Cardiac septum (tissue), 1 donor: ENCODE measurements at places on chromosomes 16 and 17. TPM values are rescaled to one million over a fixed set of nuclear protein-coding genes. Genes with fewer than 3 reads are reported as not detected.

- DNase-seq, result no peak
These were observed 1144.4 kb upstream of the GOT2 start for GRCh38 chr16:59878479-59878878.

GRCh38 chr16:58970775-58971174, 236.7 kb upstream of the GOT2 start:
- no peak for DNase-seq

GRCh38 chr17:77140166-77140877, 447 bp upstream of the SEC14L1 start:
- peak; percentile 100 for DNase-seq

DNA sequence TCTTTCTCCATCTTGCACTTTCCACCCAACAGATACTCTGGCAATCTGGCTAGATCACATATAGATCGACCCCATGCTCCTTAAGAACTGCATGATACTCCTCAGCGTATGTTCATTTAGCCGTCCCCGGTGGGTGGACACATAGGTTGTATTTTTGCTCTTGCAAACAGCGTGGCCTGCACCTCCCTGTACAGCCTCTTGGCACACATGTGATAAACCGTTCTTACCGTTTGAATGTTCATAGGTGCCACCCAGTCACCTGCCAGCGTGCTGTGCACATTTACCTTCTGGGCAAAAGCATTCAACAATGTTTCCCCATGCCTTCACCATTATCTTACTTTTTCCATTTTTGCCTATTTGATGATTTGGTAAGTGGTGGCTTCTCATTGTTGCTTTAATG, 6.2 kb downstream of the TNP2 start:
- DNase-seq, result no peak

- DNase-seq, result no peak
These were observed 8.9 kb downstream of the CPPED1 start for GRCh38 chr16:12794486-12795387.

GRCh38 chr16:57556941-57557541, 14.6 kb downstream of the ADGRG5 start:
- peak; percentile 55 for DNase-seq

- no peak for DNase-seq
These were observed 572.2 kb upstream of the SOX9 start for GRCh38 chr17:71548540-71549190.

DNA sequence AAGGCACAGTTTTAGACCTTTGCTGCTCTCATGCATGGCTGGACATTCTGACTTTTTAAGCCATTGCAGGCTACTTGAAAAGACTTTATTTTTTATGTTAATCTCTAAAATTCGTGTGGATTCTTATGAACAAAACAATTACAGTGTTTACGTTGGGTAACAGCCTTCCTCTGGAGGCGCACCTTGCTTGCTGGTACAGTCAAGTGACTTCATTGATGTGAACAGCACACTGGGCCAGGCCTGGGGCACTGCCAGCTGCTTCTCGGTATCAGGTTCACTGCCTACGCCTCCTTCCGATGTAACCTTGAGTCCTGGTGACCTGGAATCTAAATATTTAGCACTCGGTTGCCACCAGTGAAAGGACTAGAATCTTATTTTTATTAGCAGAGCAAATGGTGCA, 27.8 kb downstream of the MARCHF10 start:
- DNase-seq, result no peak

GRCh38 chr17:77696151-77696720, 262.3 kb upstream of the TNRC6C start:
- peak; percentile 59 for DNase-seq

DNA sequence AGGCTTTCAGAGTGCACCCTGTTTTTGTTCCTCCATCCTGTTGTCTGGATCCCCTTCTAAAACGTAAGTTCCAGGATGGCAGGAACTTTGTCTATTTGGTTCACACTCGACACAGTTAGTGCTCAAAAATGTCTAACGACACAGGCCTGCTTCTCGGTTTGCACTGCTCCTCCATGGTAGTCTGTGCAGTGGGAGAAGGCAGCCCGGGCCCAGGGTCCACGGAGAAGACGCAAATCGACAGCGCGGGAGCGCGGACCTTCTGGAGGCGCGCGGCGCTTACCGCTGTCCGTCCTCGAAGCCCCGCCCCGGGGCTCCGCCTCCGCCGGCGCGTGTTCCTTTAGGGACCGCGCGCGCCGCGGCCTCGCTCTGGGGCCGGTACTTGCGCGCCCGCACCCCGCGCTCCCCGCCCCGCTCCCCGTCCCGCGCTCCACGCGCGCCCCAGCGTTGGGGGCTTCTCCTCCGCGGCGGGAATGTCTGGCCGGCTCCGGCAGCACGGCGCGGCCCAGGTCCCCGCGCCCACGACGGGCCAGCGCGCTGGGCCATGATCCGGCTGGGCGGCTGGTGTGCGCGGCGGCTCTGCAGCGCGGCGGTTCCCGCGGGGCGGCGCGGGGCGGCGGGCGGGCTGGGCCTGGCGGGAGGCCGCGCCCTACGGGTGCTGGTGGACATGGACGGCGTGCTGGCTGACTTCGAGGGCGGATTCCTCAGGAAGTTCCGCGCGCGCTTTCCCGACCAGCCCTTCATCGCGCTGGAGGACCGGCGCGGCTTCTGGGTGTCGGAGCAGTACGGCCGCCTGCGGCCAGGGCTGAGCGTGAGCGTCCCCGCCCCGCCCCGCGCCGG, at the start of gene NT5M:
TSS of gene NT5M (plus strand) at position 364 of the 837 bp plus-strand sequence. CDS start at position 542, 178 bp downstream.
- DNase-seq, result peak; percentile 91

DNA sequence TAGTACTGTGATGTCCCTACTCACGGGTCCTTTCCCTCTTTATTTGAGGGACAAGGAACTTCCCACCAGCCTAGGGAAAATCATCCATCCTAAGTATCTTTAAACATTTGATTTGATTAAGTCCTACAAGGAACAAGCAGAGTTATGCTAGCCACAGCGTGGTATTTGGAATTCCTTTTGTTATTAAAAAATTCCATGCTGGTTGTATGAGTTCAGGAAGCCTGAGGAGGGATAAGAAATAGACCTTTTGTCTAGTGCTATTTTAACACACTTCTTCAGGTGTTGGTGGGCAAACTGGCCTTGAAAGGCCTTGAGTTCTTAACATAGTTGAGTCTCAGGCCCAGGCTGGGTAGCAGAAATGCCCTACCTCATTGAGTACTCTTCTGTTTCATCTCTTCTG, 105.4 kb upstream of the TBX2 start:
- DNase-seq, result no peak

DNA sequence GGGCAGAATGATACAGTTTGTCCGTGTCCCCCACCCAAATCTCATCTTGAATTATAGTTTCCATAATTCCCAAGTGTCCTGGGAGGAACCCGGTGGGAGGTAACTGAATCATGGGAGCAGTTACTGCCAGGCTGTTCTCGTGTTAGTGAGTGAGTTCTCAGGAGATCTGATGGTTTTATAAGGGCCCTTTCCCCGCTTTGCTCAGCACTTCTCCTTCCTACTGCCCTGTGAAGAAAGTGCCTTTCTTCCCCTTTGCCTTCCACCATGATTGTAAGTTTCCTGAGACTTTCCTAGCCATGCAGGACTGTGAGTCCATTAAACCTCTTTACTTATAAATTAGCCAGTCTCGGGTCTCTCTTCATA, 28.9 kb upstream of the SEC14L1 start:
- DNase-seq, result no peak

DNA sequence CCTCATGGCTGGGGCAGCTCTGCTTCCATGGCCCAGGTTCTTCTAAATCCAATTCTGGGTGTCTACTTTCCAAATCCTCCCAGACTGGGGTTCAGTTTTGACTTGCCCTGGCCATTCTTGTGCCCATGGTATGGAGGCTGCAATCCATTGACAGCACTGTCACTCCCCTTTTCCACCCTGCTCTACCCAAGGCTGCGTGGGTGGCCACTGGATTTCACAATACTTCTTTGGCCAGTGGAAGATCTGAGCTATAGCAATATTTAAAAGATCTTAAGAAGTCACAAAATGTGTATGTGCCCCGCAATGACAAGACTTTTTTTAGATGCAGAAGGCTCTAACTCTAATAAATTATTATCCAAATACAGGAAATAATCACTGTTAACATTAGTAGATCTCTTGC, 329.4 kb upstream of the CCL2 start:
- DNase-seq, result no peak

GRCh38 chr16:53913099-53913870, 209.3 kb downstream of the FTO start:
- DNase-seq, result no peak

DNA sequence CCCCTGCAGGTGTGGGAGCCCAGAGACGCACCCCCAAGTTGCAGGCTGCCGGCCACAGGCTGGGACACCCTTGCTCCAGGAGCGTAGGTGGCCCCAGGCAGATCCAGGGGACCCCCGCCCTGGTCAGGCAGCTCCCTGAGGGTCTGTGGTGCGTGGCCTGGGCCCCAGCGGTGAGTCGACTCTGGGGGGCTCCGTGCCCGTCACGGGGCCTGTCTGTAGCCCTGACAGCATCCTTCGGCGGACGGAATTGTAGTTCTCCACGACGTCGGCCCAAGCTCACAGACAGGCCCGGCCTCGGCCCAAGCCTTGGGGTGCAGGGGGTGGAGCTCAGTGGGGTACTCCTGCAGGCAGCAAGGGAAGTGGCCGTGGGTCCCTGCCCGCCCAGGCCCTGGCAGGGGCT, 82.9 kb downstream of the LMF1 start:
- no peak for DNase-seq

DNA sequence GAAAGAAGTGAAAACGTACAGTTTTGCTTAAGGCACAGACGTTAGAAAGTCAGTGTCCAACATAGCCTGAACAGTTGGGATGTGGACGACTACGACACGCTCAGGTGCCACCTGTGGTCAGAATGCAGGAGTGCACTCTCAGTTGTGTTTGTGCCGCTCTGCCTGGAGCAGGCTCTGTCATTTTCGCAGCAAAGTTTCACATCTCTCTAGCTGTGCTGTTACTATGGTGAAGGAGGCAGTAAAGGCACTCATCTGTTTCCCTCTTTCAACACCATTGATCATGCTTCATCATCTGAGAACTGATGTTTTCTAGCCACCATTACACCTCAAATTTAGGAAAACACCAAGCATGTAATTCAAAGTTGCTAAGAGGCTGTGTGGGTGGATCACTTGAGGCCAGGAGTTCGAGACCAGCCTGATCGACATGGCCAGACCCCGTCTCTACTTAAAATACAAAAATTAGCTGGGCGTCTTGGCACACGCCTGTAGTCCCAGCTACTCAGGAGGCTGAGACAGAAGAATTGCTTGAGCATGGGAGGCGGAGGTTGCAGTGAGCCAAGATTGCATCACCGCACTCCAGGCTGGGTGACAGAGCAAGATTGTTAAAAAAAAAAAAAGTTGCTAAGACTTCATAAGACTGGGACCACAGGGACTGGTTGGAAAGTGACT, 44.9 kb upstream of the DNAJA2 start:
- no peak for DNase-seq

GRCh38 chr17:82241926-82242697, 13.3 kb downstream of the SLC16A3 start:
- DNase-seq, result no peak

GRCh38 chr16:79124016-79124756, 476.4 kb downstream of the MAF start:
- DNase-seq, result no peak

DNA sequence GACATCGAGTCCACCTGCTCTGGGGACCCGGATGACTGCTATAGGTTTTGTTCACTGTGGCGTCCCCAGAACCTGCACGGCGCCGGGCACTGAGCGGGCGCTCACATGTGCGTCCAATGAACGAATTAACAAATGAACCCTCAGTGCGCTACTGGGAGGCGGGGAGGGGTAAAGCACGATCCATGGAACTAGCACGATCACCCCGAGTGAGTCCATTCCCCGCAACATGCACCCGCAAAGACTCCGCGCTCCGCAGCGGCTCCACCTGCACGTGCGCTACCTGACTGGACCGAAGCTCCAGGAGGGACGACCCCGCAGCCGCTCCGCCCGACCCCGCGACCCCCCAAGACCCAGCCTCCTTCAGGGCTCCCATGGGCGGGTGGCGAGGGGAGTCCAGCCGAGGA, 491 bp downstream of the TRAP1 start:
- DNase-seq, result no peak

DNA sequence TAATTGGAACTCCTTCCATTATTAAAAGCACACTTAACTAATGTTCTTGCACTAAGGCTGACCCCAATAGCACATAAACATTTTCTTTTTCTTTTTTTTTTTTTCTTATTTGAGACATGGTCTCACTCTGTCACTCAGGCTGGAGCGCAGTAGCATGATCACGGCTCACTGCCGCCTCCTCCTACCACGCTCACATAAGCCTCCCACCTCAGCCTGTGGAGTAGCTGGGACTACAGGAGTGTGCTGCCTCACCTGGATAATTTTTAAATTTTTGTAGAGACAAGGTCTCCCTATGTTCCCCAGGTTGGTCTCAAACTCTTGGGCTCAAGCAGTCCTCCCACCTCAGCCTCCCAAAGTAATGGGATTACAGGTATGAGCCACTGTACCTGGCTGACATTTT, 1.2 kb upstream of the ZNF652 start:
- no peak for DNase-seq

The PIMREG gene
- not detected for total RNA-seq

The VMO1 gene
- 0.97 TPM for total RNA-seq

The ABCA6 gene
- 14.6 TPM for total RNA-seq

The CACNG4 gene
- 0.05 TPM for total RNA-seq

The NQO1 gene
- 15.8 TPM for total RNA-seq

The TBC1D28 gene
- total RNA-seq, result not detected

The CCDC200 gene
- not detected for total RNA-seq

The CMTM2 gene
- 1.3 TPM for total RNA-seq

The CRYBA1 gene
- not detected for total RNA-seq

The EVPLL gene
- not detected for total RNA-seq

The AGRP gene
- not detected for total RNA-seq
